Naive thymus-derived CD4-positive, alpha-beta T cell (primary cell): ENCODE measurements at places on chromosomes 16 and 17. TPM values are rescaled to one million over a fixed set of nuclear protein-coding genes. Genes with fewer than 3 reads are reported as not detected.

GRCh38 chr16:51968749-51969148 lies 578.2 kb downstream of the TOX3 start:
- DNase-seq, result no peak

GRCh38 chr17:2347805-2348685 lies 10.7 kb downstream of the SGSM2 start:
- no peak for DNase-seq

Gene MYH11
- total RNA-seq, result not detected

DNA sequence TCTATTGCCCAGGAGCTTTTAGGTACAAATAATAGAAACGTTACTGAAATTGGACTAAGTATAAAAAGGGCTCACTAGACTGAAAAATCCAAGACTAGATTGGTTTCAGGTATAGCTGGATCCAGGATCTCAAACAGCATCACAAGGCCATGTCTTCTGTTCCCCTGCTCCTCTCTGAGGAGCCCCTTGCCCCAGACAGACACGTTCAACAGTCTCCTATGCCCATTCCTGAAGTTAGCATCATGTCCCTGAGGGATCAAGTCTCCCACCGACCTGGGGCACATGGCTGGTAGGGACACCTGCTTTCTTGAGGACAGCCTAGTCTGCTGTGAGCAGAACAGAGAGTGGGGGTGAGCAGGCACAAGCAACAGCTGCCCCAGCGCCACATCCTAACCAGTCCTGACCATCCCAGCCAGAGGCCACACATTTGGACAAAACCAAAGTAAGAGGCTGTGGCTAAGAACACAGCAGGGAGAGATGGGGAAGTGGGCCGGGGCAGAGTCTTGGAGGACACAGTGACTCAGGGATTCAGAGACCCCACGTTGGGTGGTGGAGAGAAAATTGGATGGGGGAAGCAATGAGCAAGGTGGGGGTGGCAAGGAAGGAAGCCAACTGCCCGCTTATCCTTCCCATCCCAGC lies 10.5 kb upstream of the MMP2 start:
- DNase-seq, result no peak

DNA sequence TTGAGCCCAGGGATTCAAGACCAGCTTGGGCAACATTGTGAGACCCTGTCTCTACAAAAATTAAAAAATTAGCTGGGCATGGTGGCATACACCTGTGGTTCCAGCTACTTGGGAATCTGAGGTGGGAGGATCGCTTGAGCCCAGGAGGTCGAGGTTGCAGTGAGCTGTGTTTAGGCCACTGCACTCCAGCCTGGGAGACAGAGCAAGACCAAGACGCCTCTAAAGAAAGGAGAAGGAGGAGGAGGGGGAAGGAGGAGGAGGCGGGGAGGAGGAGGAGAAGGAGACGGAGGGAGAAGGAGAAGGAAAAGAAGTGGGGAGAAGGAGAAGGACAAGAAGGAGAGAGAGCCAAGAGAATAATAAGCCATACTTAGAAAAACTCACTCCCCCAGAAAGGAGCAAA lies 35.9 kb downstream of the STXBP4 start:
- no peak for DNase-seq

DNA sequence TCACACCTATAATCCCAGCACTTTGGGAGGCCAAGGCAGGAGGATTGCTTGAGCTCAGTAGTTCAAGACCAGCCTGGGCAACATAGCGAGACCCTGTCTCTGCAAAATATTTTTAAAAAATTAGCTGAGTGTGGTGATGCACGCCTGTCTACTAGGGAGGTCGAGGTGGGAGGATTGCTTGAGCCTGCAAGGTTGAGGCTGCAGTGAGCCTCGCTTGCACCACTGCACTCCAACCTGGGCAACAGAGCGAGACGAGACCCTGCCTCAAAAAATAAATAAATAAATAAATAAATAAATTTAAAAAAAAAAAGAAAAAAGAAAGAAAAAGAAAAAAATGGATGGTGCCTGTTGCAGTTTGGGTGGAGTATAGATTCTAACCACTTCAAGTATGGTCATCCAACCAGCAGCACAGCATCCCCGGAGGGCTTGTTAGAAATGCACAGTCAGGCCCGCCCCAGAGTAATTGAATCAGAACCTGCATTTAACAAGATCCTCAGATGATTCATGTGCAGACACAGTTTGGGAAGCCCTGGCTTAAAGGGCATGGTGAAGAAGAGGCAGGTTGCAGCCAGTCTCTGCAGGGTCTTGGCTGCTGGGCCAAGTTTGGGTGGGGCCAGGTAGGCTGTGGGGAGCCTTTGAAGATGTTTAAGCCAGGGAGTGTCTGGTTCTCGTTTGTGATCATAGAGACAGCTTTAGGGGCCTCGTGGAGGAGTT lies 40.8 kb downstream of the MRC2 start:
- DNase-seq, result no peak

DNA sequence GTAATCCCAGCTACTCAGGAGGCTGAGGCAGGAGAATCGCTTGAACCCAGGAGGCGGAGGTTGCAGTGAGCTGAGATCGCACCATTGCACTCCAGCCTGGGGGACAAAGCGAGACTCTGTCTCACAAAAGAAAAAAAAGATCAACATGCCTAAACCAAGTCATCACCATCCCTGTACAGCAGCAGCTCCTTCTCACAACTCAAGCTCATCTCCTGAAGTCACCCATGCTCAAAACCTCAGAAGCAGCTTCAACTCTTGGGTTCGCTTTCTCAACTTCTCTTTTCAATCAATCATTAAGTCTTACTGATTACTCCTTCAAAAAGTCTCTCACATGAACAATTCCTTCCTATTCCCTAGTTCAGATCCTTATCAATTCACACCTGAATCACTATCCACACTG lies 31.3 kb downstream of the PHLPP2 start:
- no peak for DNase-seq

GRCh38 chr17:35063514-35064223 lies at the start of gene RFFL:
RFFL (minus strand) TSS chr17:35063707; CDS start chr17:35026553, 37,154 bp downstream.
- DNase-seq, result peak; percentile 80

Gene XAF1
- 80.7 TPM for total RNA-seq

DNA sequence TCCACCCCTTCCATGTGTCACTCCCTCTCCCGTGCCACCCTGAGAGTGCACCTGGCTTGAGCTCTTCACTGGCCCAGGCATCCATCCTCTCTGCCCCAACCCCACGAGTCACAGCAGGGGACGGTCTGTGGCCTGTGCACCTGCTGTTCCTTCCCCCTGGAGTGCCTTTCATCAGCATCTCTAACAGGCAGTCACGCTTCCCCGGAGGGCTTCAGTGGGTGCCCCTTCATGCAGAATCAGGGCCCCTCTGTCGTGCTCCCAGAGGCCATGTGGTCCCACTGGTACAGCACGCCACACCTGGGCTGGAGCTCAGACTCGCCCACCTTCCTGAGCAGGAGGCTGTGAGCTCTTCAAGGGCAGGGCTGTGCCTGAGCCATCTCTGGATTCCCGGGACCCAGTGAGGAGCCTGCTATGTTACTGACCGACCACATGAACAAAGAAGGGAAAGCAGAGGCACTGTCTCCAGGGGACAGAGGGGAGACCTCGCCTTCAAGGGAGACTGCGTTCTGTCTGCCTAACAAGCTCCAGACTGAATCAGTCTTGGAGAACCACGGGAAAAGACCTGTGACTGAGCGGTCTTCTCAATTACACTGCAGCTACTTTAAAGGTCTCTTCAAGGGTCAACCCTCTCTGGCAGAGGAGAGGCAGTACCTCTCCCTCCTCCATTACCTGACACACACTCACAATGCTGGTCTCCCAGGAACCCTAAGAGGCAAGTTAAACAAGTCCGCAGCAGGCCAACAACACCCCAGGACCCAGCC lies 78.8 kb upstream of the DOC2B start:
- no peak for DNase-seq

Gene AGRP
- total RNA-seq, result not detected

DNA sequence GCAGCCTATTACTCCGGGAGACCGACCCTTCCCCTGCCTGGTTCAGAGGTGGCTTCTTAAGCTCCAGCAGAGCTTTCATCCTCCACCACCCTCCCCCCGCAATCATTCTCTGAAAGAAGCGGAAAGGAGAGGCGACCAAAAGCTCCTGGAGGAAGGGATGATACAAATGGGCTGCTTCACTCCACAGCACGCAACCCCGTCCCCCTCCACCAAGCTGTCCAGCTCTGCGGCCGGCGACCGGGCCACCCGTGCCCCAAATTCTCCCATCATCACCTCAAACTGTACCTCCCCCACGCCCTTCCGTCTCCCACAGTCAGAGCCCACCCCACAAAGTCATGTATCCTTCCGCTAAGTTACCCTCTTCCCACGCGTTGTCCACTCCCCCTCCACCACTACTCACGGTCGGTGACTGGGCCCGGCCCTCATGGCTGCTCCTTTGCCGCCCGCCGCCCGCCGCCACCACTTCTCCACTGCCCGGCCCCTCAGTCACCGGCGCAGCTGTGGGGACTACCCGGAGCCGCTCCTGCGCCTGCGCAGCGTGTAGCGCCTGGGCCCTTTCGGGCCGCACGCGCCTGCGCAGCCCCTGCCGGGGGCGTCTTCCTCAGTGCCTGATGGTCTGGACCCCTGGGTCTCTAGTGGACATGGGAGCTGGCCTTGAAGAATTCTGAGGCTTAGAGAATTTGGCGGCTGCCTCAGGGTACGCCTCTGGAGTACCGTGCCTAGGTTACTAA lies at the start of gene FAM222B:
Gene FAM222B (minus strand): TSS at position 509 of the 731 bp plus-strand sequence. CDS start 76,123 bp downstream, outside the sequence.
- peak; percentile 86 for DNase-seq
